ENCODE measurements at places on chromosomes 1 and 21.

DNA sequence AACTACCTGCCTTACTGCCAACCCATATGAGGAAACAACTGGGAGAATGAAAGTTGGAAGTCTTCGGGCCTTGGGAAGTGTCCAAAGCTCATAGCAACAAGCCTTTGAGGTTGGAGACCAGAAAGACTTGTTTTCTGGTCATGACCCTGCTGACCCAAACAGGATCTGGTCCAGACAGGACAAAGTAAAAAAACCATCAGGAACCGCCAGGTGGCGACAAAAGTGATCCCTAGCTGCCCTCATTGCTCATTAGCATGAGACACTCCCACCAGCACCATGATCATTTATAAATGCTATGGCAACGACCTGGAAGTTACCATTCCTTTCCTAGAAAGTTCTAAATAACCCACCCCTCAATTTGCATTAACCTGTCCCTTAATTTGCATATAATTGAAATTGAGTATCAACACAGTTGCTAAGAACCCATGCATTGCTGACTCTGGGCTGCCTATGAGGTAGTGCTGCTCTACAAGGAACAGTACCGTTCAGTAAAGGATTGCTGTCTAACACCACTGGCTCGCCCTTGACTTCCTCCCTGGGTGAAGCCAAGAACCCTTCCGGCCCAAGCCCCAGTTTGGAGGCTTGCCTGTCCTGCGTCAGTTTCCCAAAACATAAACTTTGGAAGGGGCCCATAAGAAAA, 89.0 kb downstream of the URB2 start:
- no peak for DNase-seq

GRCh38 chr1:147480565-147480935, 60.8 kb upstream of the BCL9 start:
- no peak for DNase-seq

DNA sequence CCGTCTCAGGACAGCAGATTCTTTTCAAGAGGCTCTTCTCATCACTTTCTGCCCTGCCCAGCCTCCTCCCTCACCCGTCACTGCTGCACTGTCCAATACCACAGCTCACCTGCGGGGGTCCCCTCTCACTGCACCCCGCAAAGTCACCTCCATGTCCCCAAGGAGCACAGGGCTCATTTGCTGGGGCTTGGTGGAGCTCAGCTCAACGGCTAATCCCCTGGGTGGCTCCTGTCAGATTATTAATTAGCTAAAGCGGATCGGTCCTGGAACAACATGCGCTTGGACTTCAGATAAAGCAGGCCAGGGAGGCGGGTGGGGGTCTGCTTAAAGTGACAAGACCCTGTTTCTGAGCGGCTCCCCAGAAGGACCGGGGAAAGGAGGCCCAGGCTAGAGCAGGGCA, 43.1 kb downstream of the CASZ1 start:
- DNase-seq: no peak

- no peak for DNase-seq
Measured at GRCh38 chr21:30146558-30147282, 19.9 kb downstream of the CLDN17 start.

- no peak for DNase-seq
Measured at GRCh38 chr1:41863718-41864117, 55.0 kb downstream of the HIVEP3 start.

Data from smooth muscle cell of the brain vasculature (primary cell).